Activated T-helper 1 cell treated with Interleukin-2 at 50 U/mL for 16 hours (primary cell): ENCODE measurements at places on chromosomes 16 and 17.

DNA sequence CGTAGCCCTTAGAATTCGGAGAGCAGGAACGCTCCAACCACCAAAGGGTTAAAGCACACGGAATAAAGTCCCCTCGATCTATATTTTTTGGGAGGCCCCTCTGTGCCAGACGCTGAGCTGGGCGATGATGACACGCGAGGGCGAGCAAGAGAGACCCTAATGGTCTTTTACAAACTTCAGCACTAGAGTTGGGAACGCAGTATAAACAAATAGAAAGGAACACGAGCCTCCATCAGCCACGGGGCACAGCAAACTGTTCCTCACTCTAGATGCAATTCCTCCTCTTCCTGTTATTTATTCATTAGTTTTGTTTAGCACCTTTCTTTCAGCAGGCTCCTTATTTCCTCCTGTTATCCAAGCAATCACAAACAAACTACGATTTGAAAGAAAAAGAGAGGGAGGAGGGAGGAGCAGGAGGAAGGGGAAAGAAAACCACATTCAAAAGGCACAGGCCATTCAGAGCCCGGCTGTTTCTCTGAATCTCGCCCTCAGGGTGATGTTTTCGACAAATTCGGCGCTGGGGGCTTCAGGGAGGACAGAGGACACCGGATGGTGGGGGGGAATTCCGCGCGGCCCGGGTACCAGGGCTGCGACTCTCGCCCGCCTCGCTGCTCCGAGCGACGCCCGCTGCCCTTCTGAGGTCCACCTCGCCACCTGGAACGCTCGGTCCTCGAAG, 1.6 kb downstream of the TOX3 start:
- DNase-seq, result no peak

DNA sequence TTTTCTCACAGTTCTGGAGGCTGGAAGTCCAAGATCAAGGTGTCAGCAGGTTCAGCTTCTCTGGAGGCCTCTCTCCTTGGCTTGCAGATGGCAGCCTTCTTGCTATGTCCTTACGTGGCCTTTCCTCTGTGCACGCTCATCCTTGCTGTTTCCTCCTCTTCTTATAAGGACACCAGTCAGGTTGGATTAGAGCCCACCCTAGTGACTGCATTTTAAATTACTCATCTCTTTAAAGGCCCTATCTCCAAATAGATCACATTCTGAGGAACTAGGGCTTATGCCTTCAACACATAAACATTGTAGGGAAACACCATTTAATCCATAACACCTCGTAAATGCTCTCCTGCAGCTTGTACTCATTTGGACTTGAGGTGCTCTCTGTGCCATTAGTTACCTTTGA, 36.3 kb downstream of the DHRS7C start:
- no peak for DNase-seq

DNA sequence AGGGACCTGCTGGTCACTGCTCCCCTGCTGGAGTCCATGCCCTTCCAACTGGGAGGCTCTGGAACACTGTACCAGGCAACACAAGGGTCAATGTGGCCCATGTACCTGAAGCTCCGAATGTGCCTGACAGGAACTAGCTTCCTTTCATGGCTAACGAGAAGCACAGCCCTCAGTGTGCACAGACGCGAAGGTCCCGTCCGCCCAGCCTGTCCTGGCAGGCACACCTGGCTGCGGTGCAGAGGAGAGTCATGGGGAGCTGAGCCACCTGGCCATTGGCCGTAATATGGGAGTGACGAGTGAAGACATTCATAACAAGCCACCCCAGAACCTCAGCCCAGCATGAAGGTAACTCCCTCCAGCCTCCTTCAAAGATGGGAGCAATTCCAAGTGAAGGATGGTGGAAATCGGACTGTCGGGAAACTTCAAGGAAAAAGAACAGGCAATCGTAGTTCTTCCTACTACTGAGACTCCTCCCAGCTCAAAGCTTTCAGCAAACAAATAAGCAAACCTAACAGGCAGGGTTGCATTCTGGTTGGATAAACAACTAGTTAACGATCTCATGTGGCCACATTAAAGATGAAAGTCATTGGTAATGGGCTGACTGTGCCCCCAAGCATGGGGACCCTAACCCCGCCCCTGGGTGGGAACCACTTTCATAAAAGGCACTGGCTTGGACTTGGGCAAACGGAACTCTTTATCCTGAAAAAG, 13.2 kb downstream of the TMEM11 start:
- DNase-seq, result no peak

GRCh38 chr17:43517615-43518386, 28.3 kb downstream of the ETV4 start:
- DNase-seq, result no peak

GRCh38 chr17:62882284-62882683, 74.2 kb upstream of the MARCHF10 start:
- DNase-seq, result no peak

GRCh38 chr16:82700541-82701235, 73.9 kb downstream of the CDH13 start:
- DNase-seq, result no peak

DNA sequence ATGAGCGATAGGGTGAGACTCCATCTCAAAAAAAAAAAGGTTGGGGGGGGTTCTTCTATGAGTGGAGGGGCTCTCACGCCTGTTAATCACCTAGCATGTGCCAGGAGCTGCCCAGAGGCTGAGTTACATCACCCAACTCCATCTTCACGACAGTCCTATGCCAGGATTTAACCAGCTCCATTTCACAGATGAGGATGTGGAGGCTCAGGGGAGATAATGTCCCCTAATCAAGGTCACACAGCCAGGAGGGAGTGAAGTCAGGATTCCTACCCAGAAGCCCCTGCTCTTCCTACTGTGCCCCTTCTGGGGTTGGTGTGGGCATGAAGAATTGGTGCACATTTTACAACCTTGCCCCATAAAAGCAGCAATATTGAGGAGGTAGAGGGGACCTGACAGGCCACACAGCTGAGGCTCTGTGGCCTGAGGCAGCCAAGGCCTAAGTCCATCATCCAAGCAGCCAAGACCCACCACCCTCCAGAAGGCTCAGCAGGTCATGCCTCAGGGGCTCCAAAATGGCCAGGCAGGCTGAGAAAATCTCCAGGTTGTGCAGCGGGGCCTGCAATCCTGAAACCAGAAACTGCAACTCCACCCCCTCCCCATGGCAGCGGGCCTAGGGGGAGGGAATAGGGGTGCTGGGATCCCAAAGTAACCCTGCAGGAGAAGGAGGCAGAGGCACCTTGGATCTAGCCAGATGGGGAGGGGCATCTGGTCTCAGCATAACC, 6.9 kb downstream of the PPY start:
- DNase-seq, result no peak

GRCh38 chr17:19319771-19320505, 42.6 kb downstream of the B9D1 start:
- DNase-seq, result no peak

DNA sequence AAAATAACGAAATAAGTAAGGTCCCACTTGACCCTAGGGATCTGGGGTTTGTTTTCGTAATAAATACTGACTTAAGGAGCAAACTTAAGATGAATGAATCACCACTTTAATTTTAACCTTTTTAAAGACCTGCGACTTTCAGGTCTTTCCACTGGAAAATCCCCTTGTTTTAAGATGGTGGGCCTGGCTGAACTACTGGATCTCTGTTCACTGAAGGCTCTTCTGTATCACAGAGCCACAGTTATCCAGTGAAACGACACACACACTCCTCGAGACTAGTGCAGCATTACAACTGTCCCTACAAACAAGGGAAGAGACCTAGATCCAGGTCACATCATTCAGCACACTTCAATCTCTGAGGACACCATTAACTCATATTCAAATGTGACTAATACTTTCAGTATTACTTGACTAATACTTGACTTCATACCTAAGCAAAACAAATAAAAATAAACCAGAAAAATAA, 299.0 kb downstream of the CEP112 start:
- DNase-seq, result no peak

GRCh38 chr17:60352071-60352470, 39.9 kb downstream of the USP32 start:
- no peak for DNase-seq

- no peak for DNase-seq
Measured at GRCh38 chr17:49875685-49876084, 27.8 kb upstream of the TAC4 start.

GRCh38 chr16:19359556-19359955, 58.1 kb upstream of the TMC5 start:
- DNase-seq, result no peak

DNA sequence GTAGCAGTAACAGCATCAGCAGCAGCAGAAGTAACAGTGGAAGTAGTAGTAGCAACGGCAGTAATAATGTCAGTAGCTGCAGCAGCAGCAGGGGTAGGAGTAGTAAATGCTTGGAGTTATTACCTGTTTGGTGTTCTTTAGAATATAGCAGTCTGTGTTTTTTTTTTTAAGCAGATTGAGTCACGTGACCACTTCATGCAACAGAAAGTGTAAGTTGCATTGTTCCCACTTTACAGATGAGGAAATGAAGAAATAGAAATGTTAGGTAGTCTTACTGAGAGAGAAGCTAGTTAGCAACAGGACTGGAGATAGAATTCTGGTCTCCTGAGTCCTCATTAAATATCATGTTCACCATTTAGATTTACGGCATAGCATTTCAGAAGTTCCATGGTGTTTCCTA, 358.2 kb downstream of the HAPSTR1 start:
- no peak for DNase-seq

DNA sequence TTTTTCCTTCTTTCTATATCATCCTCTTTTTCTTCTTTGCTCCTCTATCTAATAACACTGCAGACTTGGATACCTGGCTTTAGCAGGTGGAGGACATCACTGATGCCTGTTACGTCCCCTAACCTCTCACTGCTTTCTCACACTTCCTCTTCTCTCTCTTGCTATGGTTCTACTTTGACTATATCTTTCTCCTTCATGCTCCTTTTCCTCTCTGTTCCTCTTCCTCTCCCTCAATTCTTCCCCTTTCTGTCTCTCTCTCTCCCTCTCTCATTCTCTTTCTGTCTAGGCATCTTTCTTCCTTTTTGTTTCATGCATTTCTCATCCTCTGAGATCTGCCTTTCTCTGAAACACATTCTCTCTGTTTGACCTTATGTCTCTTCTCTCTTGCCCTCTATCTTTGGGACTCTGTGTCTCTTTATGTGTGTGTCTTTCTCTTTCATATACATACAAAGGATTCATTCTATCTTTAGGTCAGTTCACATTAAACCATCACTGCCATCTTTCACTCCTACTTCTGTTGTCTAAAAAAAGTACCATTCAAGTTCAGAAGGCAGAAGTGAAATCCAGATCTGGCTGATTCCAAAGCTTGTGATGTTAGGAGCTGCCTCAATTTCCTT, 353.7 kb downstream of the SHISA9 start:
- DNase-seq, result no peak

GRCh38 chr17:81510785-81511553, 1.6 kb downstream of the ACTG1 start:
- DNase-seq, result no peak

- DNase-seq, result no peak
Measured at GRCh38 chr17:12097326-12097725, 76.6 kb downstream of the MAP2K4 start.

- DNase-seq, result no peak
Measured at GRCh38 chr17:68775318-68775717, 174.2 kb upstream of the FAM20A start.

DNA sequence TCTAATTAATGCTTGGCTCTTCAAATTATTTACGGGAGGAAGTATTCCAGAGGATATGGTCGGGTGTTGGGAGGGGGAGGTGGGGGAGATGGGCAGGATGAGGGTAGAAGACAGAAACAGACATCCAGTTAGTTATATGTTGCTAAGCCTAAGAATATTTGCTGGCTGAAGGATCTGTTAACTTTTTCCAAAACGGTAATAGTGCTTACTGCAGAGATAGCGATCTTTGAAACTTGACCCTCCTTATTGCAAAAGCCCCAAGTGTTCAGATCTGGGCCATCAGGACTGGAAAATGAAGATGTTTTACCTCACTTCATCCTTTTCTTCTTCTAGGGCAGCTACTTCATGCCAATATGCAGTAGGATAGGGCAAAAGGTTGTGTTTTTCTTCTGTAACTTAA, 27.0 kb upstream of the MMD start:
- no peak for DNase-seq

- no peak for DNase-seq
Measured at GRCh38 chr17:33225994-33226393, 67.1 kb downstream of the ASIC2 start.

DNA sequence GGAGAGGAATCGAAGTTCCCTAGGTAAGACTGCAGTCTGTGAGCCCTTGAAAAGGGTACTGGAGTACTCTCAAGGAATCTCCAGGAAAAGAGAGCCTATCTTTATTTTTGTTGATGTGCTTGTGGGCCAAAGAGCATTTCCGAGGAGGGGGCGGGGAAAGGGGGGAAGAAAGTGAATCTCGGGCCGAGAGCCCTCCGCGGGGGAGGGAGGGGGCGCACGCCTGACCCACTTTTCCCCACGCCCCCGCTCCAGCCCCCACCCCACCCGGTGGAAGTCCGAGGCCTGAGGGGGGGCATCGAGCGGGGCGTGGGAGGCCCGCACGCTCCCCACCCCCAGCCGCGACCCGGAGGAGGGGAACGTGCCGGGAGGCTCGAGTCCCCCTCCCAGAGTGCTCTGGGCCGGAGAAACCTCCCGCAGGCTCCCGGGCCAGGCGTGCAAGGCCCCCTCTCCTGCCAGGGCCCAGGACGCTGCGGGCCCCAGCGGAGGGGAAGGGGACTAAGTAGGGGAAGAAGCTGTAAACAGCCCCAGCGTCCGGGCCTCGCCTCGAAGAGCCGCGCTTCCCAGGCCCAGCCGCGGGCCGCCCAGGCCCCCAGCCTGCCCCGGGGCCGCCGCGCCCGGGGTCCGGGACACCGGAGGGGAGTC, 444 bp downstream of the HELZ start:
- DNase-seq, result no peak

GRCh38 chr17:4490637-4491061, 8.0 kb upstream of the SPNS2 start:
- no peak for DNase-seq

DNA sequence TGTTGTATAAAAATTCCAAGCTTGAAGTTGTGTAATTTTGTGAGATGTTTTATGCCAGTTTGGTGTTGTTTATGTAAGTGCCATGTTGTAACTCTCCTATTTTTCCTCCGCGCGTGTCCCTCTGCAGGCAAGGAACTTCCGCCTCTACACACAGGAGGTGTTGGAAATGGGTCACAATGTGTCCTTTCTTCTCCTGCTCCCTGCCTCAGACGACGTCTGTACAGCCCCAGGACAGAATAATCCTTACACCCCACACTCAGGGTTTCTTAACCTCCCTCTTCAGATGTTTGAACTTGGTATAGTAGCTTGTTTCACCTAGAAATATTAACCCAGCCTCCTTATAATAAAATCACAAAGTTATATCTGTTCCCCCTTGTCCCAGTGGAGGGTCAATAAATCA, 111.3 kb upstream of the NOG start:
- no peak for DNase-seq

GRCh38 chr17:65190467-65191097, 53.4 kb downstream of the RGS9 start:
- no peak for DNase-seq

- no peak for DNase-seq
Measured at GRCh38 chr17:64155751-64156544, 26.0 kb upstream of the ERN1 start.
